Inflammatory macrophage (primary cell): ENCODE measurements at places on chromosomes 7 and 10.
A peak's percentile ranks its signal among the peaks of the same experiment; 100 is the strongest.

- no peak for DNase-seq
These were observed 48.5 kb downstream of the HERPUD2 start for GRCh38 chr7:35646289-35647023.

- no peak for DNase-seq
These were observed 148.7 kb downstream of the C7orf25 start for GRCh38 chr7:42763137-42763551.

DNA sequence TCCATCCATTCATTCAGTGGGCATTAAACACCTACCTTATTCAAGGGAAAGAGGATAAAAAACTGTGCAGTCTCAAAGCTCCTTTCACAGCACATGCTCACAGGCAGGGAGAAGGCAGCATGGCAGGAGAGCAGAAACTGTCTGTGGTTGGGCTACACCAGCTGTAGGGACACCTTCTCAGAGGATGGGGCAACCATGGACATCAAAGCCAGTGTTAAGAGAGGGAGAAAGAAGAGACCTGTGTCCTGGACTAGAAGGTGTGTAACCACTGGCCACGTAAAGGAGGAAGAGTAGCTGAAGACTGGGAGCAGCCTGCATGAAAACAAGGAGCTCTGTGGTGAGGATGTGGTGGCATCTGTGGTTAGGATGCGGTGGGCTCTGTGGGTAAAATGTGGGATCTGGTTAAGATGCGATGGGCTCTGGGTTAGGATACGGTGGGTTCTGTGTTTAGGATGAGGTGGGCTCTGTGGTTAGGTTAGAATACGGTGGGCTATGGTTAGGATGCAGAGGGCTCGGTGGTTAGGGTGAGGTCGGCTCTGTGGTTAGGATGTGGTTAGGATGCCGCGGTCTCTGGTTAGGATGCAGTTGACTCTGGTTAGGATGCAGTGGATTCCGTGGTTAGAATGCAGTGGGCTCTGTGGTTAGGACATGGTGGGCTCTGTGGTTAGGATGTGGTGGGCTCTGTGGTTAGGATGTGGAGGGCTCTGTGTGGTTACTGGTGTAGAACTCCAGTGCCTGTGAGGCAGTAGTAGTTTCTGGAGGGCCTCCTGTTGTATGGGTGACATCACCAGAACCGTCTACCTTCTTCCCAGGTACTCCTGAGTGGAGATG, 197.6 kb downstream of the WDR37 start:
- no peak for DNase-seq

- DNase-seq, result no peak
These were observed 73.8 kb upstream of the SFMBT2 start for GRCh38 chr10:7484456-7485243.

GRCh38 chr7:116731445-116732335, 59.7 kb downstream of the MET start:
- no peak for DNase-seq

DNA sequence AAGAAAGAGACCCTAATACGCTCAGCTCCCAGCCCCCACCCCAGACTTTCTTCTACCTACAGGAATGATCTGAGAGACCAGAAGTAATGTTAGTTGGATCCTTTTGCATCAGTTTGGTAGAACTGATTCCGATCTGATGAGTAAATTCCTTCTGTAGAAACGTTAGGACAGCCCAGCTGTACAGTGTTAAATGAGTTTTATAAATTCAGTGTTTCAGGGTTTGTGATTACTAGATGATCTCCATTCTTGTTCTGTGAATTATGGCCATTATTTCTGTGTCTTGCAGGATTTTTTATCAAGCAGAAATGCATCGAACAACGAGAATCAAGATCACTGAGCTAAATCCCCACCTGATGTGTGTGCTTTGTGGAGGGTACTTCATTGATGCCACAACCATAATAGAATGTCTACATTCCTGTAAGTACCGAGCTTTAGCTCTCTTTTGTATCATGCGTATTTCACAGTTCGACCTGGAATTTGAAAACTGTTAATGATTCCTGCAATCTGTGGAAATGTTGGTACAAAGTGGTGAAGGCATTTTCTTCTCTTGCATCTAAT, 5.3 kb downstream of the BMI1 start:
- no peak for DNase-seq

DNA sequence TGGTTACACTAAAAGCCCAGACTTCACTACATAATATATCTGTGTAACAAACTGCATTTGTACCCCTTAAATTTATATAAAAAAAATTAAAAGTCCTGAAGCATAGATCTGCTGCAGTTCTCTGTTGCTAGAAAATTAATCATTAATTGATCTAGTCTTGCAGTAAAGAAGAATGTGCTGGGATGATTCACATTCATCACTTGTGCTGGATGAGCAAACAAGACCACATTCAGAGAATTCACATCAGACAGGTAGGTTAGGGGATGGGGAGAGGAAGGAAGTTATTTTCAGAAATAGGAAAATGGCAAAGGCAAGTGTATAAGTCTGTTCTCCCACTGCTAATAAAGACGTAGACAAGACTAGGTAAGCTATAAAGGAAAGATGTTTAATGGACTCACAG, 1019.0 kb downstream of the KCNMA1 start:
- no peak for DNase-seq

DNA sequence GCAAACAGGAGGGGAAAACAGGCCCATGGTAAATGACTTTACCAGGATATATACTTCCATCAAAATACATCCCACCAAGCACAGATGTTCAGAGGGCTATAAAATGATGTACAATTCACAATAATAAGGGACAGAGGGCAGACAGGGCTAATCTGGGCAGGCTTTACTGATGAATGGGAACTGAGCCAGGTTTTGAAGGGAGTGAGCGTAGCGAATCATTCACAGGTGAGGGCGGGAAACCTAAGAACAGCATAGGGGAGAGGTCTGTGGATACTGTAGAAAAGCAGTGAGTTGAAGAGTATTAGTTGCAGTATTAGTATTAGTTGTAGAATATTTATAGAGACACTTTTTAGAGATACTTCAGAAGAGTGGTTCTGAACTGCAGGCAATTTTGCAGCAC, 180.8 kb downstream of the JAZF1 start:
- no peak for DNase-seq

DNA sequence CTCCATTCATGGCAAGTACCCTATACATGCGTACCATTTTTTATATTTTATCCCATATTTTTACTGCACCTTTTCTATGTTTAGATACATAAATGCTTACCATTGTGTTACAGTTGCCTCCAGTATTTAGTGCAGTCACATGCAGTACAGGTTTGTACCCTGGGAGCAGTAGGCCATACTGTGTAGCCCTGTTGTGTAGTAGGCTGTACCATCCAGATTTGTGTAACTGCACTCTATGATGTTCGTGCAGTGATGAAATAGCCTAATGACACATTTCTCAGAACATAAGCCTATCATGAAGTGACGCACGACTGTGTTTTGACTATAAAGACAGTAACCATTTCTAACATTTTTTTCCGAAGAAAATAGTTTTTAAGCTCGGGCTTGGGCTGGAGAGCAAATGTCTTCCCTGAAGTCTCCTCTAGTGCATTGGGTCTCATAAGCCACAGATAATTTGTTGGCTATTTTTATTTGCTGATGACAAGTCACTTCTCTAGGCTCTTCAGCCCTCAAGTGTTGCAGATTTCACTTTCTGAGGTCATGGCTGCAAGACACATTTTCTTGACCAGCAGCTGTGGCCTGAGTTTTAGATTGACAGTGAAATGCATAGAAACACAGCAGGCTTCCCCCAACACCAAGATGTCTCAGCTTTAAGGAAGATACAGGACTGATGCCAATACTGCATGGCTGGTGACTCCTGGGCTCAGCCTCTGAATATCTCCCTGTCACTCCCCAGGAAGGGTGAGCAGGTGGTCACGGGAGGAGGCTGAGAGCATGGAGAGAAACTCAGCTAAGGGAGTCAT, 26.9 kb downstream of the EPDR1 start:
- DNase-seq, result no peak

GRCh38 chr10:15459218-15459617, 88.1 kb upstream of the FAM171A1 start:
- no peak for DNase-seq

- no peak for DNase-seq
These were observed 155.5 kb downstream of the RNF216 start for GRCh38 chr7:5625938-5626337.

GRCh38 chr10:89869180-89869579, 167.8 kb downstream of the KIF20B start:
- peak; percentile 17 for DNase-seq

- DNase-seq, result no peak
These were observed 686 bp downstream of the AASS start for GRCh38 chr7:122143376-122143750.

GRCh38 chr7:116715077-116715476, 43.1 kb downstream of the MET start:
- DNase-seq, result no peak

DNA sequence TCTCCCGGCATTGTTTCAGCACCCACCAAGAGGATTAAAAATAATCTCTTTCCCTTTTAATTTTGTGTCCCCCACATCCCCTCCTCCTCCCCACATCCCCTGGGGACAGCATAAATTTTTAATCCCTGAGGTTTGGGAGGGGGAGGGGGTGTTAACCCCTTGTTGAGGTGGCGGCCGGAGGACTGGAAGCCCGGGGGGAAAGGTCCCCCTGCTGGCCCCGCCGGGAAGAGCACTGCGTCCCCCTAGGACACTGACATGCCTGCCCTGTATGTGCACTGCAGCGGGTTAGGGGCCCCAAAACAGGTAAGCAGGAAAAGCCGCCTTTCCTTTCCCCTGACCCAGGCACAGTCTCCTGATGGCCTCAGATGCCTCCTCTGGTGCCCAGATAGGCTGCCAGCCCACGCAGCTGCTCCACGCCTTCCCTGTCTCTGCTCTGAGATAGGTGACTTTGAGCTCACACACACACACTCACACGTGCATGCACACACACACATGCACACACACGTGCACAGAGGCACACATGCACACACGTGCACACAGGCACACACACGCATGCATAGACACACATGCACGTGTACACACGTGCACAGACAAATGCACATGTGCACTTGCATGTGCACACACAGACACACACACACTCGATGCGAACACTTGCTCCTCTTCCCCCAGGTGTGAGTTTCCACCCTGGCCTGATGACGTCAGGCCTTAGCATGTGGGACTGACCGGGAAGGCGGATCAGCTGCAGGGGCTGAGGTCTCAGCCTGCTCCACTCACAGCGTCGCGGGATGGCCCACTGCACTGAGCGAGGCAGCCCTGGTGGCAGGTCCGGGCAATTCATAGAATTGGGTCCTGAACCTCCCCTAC, 12.3 kb downstream of the CNPY1 start:
- DNase-seq, result peak; percentile 8

DNA sequence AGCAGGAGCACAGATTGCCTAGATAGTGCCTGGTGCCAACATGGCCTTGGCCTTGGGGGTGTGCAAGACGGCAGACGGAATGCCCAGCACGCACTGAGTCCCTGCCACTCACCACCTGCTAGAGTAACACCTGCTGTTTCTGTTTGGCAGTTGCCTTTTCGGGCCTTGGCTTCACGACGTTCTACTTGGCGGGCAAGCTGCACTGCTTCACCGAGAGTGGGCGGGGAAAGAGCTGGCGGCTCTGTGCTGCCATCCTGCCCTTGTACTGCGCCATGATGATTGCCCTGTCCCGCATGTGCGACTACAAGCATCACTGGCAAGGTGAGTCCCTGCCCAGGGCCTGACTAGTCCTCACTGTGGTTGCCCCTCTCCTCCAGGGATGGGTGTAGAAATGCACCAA, 118.0 kb downstream of the PLPP4 start:
- DNase-seq, result no peak

DNA sequence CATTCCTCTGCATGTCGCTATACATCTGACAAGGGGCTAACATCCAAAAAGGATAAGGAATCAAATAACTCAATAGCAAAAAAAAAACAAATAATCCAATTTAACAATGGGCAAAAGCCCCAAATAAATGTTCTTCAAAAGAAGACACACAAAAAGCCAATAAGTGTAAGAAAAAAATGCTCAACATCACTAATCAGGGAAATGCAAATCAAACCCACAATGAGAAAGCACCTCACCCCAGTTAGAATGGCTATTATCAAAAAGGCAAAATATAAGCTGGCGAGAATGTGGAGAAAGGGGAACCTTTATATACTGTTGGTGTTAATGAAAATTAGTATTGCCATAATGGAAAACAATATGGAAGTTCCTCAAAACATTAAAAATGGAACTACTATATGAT, 14.3 kb downstream of the ARHGAP12 start:
- DNase-seq, result peak; percentile 24

GRCh38 chr10:42744134-42744701, 38.4 kb upstream of the BMS1 start:
- no peak for DNase-seq

DNA sequence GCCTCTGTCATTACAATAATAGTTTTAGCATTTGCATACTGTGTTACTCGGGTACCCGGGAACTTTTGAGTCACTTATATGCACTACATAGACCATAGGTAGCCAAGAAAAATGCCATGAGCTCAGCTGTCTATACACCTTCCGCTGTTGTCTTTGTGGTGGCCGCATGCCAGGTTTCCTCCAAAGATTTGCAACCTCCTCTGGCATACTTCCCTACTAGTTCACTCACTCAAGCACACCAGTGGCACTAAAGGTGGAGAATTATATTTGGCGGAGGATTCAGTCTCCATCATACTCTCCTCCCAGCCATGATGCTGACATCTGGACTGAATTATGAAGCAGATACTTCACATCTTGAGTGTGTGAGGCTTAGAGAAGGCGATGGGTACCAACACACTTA, 35.6 kb upstream of the GRB10 start:
- DNase-seq, result no peak

GRCh38 chr7:30928254-30928872, 16.7 kb downstream of the AQP1 start:
- no peak for DNase-seq

GRCh38 chr10:21885940-21886339, 117.6 kb downstream of the DNAJC1 start:
- DNase-seq, result no peak

DNA sequence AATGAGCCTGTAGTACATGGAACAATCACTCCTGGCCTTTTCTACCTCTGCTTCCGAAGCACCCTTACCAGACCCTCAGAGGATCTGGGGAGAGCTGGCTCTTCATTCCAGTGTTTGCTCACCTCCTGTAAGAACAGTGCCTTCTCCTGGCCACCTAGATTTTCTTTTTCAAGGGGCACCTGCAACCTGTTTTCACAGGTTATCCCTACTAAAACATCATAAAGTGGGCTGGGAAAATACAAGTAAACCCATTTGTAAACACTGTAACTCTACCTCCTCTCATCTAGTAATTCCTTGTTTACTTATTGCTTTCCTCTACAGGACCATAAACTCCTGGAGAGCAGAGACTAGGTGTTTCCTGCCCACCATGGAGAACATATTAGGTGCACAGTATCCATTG, 1.1 kb downstream of the PIK3AP1 start:
- DNase-seq, result no peak

DNA sequence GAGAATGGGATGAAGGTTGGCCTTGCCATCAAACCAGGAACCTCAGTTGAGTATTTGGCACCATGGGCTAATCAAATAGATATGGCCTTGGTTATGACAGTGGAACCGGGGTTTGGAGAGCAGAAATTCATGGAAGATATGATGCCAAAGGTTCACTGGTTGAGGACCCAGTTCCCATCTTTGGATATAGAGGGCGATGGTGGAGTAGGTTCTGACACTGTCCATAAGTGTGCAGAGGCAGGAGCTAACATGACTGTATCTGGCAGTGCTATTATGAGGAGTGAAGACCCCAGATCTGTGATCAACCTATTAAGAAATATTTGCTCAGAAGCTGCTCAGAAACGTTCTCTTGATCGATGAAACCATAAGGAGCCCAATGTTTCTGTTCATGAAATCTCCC, 637 bp downstream of the RPEL1 start:
- DNase-seq, result no peak
